ENCODE measurements at places on chromosomes 1 and 21.

- no peak for DNase-seq
These were observed 2.3 kb upstream of the CD55 start for GRCh38 chr1:207319199-207319598.

- DNase-seq = no peak
These were observed 24.8 kb downstream of the F11R start for GRCh38 chr1:160996178-160996577.

- DNase-seq = no peak
These were observed 52.6 kb upstream of the EPS8L3 start for GRCh38 chr1:109816175-109816811.

GRCh38 chr1:117783606-117784396, 145.6 kb downstream of the GDAP2 start:
- no peak for DNase-seq

DNA sequence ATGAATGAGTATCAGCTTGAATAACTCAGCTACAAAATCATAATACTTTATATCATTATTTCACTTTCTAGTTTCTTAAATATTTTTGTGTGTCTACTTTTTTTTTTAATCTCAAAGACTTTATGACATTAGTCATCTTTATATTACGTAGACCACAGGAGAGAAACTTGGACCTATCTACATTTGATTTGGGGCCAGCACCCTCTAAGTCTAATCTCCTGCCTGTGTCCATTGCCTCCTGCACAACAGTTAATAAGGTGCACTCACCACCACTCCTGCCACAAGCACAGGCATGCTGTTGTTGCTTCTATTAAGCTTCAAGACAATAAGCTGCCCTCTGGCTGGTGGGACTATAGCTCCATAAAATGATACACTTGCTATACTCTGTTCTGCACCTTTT, 70.4 kb downstream of the DIRAS3 start:
- no peak for DNase-seq

Measured in left cardiac atrium (tissue), 4 donors.